ENCODE measurements at places on chromosomes 16 and 17.

- DNase-seq: no peak
Measured at GRCh38 chr16:84068041-84068440, 25.4 kb upstream of the SLC38A8 start.

GRCh38 chr17:19781488-19782458, 33.7 kb upstream of the ALDH3A1 start:
- no peak for DNase-seq

DNA sequence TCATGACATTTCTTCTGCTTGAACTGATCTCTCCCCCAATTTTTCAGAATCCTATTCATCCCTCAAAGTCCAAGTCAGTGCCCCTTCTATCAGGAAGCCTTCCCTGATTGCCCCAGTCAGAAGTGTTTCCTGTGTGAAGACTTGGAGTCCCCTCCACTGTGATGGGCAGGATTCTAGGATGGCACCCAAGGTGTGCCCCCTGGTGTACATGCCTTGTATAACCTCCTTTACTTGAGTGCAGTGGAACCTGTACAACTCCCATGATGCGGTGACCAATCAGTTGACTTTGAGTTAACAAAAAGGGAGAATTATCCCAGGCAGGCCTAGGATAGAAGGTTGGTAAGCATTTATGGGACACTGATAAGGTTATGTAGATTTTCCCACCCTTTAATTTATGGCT, 23.4 kb downstream of the MYH13 start:
- DNase-seq: no peak

DNA sequence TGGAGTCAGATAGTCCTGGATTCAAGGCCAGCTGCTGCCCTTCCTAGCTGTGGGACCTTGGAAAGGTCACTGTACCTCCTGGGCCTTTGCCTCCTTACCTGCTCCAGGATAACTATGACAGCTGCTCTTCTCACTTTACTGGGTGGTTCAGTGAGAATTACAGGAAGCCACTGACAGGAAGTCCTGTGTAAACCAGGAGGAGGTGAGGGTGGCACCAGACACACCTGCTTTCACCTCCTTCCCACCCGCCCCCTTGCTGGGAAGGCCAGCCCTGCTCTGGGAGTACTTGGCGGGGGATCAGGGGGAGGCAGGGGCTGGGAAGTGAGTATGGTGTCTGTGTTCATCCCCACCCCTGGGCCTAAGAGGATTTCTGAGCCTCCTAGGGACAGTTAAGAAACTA, 42.6 kb downstream of the CPNE2 start:
- peak; percentile 21 for DNase-seq

DNA sequence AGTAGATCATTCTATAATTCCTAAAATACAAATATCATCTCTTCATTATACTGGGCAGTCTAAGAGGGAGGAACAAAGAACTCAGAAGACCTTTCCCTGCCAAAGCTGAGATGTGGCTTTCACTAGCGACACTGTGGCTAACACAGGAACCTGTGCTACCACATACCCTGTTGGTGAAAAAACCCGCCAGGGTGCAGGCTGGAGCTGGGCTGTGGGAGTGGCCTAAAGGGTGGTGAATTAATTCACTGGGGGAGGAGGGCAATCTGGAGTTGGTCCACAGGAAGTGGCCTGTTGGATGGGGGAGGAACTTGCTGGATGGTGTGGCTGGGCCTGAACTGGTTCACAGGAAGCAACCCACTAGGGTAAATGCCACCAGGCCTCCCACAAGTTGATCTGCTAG, 7.4 kb downstream of the ZNF594 start:
- DNase-seq: no peak

DNA sequence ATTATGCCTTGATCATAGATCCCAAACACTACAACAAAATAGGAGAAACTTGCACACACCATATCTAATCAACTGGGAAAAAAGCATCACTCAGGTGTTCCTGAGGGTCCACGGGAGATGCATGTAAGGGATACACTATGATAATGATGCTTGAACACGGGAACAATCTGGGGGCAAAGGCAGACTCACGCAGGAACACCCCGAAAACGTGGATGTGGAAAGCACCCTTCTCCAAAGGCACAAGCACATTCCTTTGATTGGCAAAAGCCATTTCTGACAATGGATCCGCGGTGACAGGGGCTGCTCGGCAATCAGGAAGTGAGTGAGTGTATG, 1.3 kb downstream of the ZNF652 start:
- peak; percentile 50 for DNase-seq

DNA sequence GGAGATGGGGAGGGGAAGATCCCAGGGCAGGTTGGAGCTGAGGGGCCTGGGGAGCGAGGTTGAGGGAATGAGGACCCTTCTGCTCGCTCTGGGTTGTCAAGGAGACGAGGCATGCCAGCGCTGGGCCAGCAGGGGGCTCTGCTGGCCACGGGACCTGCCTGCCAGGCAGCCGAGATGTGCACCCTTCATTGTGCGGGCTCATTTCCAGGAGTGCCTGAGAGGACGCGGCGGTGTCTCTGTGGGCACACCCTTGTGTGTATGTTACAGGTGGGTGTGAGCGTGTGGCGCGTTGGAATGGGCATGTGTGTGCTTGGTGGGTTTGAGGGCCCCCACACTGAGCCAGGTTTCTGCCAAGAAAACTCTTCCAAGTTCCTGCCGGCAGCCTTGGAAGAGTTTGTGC, 15.9 kb downstream of the ARHGAP23 start:
- DNase-seq: peak; percentile 53

- DNase-seq: no peak
Measured at GRCh38 chr17:22460461-22461063, 768.2 kb downstream of the KCNJ18 start.

GRCh38 chr16:67150833-67151396, at the start of gene B3GNT9:
TSS of gene B3GNT9 (minus strand) at chr16:67150998. CDS start at chr16:67150485, 513 bp downstream.
- peak; percentile 48 for DNase-seq

DNA sequence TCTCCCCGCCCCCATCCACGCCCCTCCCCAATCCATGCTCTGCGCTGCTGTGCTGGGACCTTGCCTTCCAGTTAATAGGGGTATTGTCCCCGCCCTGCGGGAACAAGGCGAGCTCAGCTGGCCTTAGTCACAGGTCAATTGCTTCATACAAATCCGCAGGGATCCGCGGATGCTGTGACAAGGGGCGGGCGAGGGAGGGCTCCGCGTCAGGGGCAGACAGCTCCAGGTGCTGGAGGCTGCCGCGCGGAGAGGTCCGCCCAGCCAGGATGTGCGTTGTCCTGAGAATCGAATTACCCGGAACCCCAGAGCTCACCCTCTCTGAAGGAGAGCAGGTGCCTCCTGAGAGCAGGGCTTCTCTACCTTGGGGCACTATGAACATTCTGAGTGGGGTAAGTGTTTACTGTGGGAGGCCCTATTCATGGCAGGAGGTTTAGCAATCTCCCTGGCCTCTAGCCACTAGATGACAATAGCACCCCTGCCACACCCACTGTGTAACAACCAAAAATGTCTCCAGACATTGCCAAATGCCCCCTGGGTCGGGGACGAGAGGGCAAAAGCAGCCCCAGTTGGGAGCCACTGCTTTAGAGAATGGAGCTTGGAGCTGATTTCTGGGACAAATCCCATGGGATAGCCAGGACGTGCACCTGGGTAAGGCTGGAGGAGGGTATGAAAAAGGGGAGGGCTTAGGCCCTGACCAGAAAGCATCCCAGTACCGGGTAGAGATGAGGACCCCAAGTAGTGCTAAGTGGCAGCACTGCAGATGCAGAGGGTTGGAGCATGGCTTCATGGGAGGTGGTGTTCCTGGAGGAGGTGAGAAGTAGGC, 138.2 kb downstream of the CYLD start:
- DNase-seq: no peak

- no peak for DNase-seq
Measured at GRCh38 chr16:83227336-83227735, 580.4 kb upstream of the HSBP1 start.

- no peak for DNase-seq
Measured at GRCh38 chr16:89958068-89958467, 9.5 kb downstream of the DEF8 start.

- DNase-seq: no peak
Measured at GRCh38 chr17:19248151-19248927, 11.2 kb downstream of the EPN2 start.

GRCh38 chr17:32299580-32300164, 34.0 kb downstream of the RHBDL3 start:
- no peak for DNase-seq

DNA sequence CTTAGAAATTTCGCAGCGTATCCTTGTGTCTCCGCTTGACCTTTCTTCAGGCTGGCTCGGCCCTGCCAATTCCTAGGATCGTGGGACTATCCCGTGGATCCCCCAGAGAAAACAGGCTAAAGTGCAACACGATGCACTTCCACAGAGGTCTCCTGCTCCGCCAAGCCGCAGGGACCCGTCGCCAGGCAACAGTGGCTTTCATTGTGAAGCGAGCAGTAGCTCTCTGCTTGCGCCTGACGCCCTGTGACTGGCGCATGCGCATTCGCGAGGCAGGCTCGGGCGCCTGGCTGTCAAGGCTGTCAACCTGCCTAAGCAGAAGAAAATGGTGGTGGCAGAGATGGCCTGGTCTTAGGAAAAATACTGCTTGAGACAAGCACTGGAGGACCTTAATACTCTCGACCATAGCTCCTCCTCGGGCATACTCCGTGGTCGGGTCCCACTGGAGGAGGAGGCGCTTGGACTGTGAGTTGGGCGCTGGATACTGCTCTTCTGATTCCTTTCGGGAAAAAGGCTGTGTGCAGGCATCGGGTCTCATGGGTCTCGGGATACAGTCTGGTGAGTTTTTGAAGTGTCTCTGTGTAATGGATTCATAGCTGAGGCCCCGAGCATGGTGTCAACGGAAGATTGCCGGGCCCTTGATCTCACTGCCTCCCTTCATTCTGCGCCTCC, 2336.1 kb downstream of the TP53TG3F start:
- DNase-seq: no peak

GRCh38 chr17:17693253-17694168, 12.3 kb downstream of the RAI1 start:
- DNase-seq: no peak

DNA sequence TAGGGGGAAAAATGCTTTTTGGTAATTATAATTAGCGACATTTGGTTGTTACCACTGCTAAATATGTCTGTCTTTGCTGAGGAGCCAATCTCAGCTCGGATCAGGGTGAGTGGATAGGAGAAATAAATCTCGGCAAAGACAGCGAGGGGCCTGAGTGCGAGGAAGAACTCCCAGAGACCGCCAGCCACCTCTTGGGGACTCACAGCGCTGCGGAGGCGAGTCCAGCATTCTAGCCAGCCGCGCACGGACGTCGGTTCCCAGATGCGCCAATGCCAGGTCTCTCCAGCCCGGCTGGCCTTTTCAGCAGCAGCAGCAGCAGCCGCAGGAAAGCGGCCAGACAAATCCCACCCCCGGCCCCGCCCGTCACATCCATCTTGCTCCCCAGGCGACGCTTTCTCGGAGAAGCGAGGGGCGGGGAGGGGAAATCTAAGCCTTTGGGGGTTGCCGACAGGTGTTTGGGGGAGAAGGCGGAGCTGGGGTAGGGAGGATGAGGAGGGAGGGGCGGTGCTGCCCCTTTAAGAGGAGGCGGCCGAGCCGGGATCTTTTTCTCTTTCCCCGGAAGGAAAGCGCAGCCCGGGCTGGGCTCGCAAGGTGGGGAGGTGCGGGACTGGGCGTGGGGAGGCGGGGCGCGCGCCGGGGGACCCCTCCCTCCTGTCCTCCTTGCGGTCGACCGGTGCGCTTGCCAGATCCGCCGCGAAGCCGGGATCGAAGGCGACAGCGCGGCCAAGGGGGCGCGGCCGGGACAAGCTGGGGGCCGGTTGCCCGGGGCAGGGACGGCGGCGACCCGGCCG, at the start of gene ITGA3:
ITGA3 (plus strand) TSS at position 685 of the 791 bp plus-strand sequence. CDS start 330 bp downstream, outside the sequence.
- peak; percentile 70 for DNase-seq

DNA sequence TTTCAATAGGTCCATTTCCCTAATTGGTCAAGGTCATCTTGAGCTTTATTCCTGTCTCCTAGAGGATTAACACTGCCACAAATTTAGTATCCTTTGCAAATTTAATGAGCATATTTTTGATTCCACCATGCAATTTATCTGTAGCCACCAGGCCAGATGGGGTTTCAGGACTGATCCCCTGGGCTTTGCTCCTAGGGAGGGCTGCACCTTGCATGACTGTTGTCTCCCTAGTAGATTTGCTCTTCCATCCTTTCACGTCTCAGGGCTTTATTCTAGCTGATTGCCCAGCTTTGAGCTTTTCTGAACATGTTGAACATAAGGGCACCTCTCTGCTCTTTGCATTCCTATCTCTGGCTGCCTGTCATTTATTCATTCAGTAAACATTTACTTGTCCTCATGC, 7.7 kb upstream of the KCNH6 start:
- no peak for DNase-seq

GRCh38 chr17:57269598-57270255, 13.4 kb downstream of the MSI2 start:
- no peak for DNase-seq

- DNase-seq: no peak
Measured at GRCh38 chr16:53944025-53944424, 240.1 kb downstream of the FTO start.

DNA sequence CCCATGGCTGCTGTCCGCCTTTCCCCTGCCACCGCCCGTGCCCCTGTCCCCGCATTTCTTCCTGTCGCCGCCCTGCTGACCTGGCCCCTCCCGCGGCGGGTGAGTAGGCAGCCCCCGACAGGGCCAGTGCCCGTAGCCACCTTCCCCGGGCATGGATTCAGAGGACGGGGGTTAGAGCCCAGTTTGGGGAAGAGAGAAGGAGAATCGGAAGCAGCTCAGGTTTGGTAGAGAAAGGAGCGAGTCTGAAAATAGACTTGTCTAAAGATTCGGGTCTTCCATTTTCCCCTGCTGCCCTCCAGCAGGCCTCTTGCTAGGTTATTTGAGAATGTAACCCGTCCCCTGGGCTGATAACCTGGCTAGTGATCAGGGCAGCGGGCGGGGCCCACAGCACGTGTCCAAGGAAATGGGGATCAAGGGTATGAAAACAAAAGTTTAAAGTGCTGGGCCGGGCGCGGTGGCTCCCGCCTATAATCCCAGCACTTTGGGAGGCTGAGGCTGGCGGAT, 7.9 kb upstream of the CLDN9 start:
- no peak for DNase-seq

DNA sequence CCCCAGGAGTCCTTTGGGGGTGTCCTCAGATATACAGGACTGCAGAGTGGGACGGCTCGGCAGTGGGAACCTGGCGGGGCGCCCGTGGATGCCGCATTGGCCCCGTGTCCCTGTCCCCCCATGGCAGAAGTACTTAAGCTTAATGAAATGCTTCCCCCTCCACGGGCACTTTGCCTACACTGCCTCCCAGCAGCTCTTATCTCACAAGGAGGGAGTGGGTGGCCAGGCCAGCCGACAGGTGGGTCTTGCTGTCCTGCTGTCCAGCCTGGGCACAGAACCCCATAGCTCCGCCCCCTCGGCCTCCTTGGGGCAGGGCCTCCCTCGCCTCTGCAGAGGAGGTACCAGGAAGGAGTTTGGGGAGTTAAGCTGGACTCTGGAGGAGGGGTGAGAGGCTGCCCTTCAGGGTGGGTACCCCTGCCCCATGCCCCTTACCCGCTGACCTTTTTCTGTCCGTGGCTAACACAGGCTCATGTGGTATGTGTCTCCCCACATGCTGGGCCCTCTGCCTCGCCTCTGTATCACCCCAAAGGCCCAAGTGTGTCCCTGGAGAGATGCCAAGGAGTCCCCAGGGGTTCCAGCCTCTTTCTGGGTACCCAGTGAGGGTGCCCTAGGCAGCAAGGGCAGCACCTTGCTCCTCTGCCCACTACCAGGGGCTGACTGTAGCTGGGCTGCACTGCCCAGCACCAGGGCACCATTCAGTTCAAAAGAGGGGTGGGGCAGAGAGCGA, 8.7 kb downstream of the THRA start:
- no peak for DNase-seq

GRCh38 chr17:3891626-3892094, 1.2 kb downstream of the CAMKK1 start:
- DNase-seq: no peak

Data from activated naive CD4-positive, alpha-beta T cell treated with Interleukin-2 at 50 U/mL for 16 hours (primary cell).